ENCODE measurements at places on chromosomes 4 and X.

DNA sequence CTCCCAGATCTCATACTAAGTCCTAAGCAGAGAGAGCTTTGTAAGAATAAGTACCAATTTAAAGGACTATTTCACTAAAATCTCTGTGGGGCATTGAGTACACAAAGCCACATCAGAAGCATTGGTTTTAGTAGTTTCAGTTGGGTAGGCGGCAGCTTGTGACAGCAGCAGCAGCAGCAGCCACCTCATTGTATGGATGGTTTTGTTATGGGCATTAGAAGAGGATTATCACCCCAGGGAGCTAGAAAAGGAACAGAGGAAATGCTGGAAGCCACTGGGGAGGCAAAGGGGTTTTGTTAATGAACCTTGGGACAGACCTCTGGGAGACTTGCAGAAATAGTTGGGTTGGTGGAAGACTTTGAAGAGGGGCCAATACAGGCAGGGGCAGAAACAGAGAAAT is 93.9 kb upstream of the FRMPD3 start:
- peak; percentile 60 for DNase-seq

DNA sequence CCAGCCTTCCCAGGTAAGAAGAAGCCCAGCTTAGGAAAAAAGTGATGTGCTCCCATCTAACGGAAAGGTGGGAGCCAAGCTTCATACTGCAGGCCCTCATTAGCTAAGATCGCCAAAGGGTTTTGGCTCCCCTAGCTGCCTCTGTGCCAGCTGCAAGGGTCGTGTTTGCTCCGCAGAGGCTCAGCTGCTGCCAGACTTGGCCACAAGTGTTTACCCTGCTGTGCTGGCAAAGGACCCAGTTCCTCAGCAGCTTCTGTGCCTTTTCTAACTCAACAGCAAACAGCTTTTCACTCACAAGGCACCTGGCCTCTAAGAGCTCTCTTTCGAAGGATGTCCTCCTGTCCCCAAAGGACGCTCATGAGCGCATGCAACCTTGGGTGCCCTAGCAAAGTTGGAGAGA is 12.2 kb upstream of the VMA21 start:
- DNase-seq: no peak

DNA sequence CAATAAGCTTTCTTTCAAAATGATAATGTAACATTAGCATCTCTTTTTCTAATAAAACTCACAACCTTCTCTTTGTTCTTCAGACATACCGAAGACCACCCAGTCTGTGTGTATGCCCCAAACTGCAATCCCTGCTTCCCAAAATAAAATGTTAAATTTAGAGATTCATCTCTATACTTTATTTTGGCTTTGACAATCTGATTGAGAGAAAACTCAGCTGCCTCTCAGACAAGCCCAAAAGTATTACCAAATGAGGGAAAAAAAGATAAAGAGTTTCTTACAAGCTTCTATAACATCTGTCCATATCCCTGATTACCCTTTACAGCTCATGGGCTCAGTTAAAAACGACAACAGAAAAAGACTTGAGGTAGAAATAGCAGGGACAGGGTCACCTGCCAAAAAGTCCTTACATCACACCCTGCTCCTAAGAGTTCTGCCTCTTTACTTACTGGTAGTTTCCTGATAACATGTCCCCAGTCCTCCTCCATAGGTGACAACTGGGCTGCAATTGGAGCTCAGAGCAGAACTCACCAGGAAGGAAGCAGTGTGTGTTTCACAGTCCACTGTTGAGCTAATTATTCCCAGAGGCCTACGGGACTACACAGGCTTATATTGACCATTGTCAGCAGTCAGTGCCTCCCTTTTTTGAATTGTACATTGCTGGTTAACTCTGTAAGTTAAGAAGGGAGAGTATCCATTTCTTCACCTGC is 70.9 kb upstream of the FAM9C start:
- no peak for DNase-seq

GRCh38 chrX:12978205-12979025 is 3.5 kb downstream of the TMSB4X start:
- no peak for DNase-seq

- DNase-seq: peak; percentile 83
These were observed 132.2 kb downstream of the IDS start for GRCh38 chrX:149372866-149373265.

DNA sequence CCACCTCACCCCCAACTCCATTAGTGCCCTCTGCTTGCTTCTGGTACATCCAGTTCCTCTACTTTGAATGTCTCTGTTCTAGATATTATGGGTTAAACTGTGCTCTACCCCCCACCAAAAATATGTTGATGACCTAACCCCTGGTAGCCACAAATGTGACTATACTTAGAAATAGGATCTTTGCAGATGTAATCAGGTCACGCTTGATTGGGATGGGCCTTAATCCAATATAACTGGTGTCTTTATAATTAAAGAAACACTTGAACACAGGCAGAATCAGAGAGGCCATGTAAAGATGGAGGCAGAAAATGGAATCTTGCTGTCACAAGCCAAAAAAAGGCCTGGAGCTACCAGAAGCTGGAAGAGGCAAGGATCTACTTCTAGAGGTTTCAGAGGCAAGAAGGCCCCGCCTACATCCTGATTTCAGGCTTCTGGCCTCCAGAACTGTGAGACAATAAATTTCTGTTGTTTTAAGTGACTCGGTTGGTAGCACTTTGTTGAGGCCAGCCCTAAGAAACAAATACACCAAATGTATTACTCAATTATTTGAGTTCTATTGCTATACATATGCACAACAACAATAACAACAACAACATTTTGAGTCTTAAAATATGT is 220.0 kb downstream of the PPP3CA start:
- DNase-seq: no peak

- DNase-seq: no peak
These were observed 11.8 kb downstream of the COMMD8 start for GRCh38 chr4:47451657-47452056.

GRCh38 chr4:58456727-58457384 is 1346.7 kb upstream of the IGFBP7 start:
- DNase-seq: no peak

DNA sequence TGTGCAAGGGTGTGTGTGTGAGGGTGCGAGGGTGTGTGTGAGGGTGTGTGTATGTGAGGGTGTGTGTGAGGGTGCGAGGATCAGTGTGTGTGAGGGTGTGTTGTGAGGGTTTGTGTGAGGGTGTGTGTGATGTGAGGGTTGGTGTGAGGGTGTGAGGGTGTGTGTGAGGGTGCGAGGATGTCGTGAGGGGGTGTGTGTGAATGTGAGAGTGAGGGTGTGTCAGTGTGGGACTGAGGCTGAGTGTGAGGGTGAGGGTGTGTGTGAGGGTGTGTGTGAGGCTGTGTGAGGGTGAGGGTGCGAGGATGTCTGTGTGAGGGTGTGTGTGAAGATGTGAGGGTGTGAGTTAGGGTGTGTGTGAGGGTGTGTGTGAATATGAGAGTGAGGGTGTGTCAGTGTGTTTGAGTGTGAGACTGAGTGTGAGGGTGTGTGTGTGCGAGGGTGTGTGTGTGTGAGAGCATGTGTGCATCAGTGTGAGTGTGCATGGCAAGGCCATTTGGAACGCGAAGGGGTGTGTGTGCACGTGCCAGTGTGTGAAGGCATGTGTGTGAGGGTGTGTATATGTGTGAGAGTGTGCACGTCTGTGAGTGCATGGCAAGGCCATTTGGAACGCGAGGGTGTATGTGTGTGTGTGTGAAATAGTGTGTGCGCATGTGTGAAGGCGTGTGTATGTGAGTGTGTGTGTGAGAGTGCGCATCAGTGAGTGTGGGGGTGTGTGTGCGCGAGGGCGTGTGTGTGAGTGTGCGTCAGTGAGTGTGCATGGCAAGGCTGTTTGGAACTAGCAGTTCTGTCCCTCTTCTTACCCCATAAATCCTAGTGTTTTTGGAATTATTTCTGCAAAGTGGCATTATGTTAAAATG is 69.8 kb downstream of the RGS12 start:
- DNase-seq: no peak

- no peak for DNase-seq
These were observed 15.6 kb downstream of the XKRX start for GRCh38 chrX:100913111-100913510.

- peak; percentile 98 for DNase-seq
These were observed 17.9 kb upstream of the NSUN7 start for GRCh38 chr4:40731792-40732245.

DNA sequence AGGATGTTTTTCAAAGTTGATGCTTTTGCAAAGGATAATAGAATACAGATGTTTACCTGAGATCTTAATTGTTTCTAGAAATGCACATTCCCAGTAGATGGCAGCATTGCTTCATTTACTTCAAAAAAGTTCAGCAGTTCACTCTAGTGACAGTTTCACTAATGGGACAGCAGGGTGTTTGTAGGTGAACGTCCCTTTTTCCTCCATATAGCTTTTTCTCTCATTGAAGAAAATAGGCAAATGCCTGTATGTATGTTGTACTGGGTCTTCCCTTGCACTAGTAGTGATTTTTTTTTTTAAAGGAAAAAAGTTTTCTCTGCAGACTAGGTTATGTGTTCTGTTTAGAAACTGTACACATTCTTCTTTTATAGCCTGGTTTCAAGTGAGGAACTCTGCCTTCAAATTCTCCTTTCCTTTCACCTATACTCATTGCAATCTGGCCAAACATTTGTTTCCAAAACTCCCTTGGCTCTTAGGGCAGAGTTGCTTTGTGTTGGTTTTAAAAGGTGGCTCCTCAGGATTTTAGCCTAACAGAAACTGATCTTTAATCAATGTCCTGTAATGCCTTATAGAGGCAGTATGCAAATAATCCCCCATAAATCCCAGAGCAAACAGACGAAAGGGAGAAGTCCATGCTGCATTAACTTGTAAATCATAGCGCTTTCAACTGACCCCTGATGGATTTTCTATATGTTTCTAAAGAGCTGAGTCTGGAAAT is 86.3 kb downstream of the EGF start:
- peak; percentile 14 for DNase-seq

GRCh38 chrX:6640727-6641126 is 105.8 kb upstream of the VCX3A start:
- no peak for DNase-seq

GRCh38 chr4:43132010-43132582 is 239.6 kb downstream of the GRXCR1 start:
- DNase-seq: peak; percentile 33

- no peak for DNase-seq
These were observed 160.1 kb upstream of the MBNL3 start for GRCh38 chrX:132648895-132649294.

- peak; percentile 89 for DNase-seq
These were observed 47.3 kb upstream of the TLR3 start for GRCh38 chr4:186021461-186022167.

- DNase-seq: no peak
These were observed 239.4 kb downstream of the FAM47A start for GRCh38 chrX:33892670-33893069.

GRCh38 chrX:153947009-153947769 is 2.7 kb upstream of the RENBP start:
- DNase-seq: peak; percentile 68

DNA sequence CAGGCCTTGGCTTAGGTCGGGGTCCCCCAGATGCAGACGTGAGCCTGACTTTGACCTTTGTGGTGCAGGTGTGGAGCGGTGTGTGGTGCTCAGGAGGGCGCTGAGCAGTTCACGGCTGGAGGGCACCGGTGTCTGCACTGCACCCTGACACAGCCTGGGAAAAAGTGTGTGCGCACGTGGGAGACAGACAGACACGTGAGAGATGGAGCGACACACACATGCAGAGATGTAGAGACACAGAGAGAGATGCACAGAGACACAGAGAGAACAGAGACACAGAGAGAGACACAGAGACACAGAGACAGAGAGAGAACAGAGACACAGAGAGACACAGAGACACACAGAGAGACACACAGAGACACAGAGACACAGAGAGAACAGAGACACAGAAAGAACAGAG is 6.2 kb upstream of the HTRA3 start:
- DNase-seq: no peak

GRCh38 chrX:37830371-37830770 is 17.0 kb downstream of the DYNLT3 start:
- DNase-seq: no peak

- DNase-seq: no peak
These were observed 55.3 kb upstream of the ZFP42 start for GRCh38 chr4:187940299-187940698.

DNA sequence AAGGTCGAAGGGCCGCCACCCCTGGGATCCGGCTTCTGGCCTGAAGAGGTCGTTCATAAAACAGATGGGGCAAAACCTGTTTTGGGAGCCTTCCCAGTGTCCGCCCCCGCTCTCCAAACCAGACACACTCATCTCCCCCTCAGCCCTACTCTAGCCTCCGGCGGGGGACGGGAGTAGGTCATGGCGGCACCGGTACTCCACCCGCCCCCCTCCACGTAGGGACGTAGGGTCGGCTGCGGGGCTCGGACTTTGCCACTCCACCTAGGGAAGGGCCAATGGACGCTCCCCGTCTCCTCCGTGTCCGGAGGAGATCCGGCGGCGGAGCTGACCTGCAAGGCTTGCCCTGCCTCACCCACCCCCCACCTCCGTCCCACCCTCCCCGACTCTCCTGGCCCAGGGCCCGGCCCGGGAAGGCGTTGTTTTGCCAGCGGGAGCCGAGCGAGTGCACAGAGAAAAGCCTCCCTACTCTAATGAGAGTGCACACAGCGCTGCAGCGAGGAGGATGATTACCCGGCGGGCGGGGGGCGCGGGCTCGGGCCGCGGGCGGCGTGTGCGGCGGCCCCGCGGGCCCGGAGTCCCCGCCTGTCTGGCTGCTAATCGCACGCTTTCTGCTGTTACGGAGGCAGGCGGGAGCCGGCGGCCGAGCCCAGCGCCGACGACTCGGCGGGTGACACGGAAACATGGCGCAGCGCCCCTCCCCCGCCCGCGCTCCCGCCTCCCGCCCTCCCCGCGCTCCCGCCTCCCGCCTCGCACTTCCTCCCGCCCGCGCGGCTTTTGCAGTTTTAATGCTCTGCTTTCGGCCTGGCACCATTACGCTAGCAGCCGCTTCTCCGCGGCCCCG is 8.3 kb upstream of the BCOR start:
- peak; percentile 67 for DNase-seq

DNA sequence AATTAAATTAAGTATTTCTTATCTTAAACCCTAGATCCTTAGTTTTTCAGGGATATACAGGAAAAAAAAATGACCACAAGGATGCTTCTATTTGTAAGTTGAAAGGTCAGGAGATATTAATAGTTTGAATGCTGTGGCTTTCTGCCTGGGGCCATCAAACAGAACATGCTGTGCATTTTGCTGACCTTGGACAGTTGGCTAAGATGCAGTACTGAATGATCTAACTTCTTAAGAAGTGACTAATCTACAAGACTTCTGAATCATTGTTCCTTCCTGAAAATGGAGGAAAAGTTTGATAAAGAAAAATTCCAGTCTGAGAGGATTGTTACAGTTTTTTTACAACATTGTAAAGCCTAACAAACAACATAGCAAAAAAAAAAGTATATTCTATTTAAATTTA is 237.8 kb upstream of the JADE1 start:
- DNase-seq: no peak

GRCh38 chrX:135974279-135974856 is 580 bp upstream of the MMGT1 start:
- peak; percentile 65 for DNase-seq

GRCh38 chr4:1027915-1028238 is 16.5 kb downstream of the FGFRL1 start:
- DNase-seq: no peak

DNA sequence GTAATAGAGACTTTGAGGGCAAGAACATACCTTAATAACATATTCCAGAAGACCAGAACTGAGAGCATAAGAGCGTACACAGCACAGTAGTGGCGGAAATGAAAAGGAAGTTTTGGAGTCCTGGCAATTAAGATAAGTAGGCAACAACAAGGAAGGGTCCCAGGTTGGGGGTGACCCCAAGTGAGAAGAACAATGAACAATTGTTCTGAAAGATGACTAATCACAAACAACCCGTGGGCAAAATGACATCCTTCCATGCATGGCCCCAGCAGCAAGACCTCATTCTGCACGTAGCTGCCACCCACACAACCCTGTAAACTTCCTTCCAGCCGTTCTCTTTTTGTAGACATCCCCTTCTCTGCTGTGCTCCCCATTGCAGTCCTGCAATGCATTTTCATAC is 384.4 kb upstream of the PABPC4L start:
- DNase-seq: no peak

Data from NCI-H524 (cell line).